ENCODE measurements at places on chromosomes 1 and 21.

- DNase-seq: no peak
These were observed 10.4 kb upstream of the PPT1 start for GRCh38 chr1:40107290-40107959.

- no peak for DNase-seq
These were observed 103.2 kb upstream of the ZNF644 start for GRCh38 chr1:91124989-91125417.

- no peak for DNase-seq
These were observed 63.0 kb downstream of the ROR1 start for GRCh38 chr1:63836830-63837229.

- no peak for DNase-seq
These were observed 72.7 kb upstream of the TINAGL1 start for GRCh38 chr1:31503570-31503969.

GRCh38 chr1:245707941-245708340, 553.2 kb downstream of the KIF26B start:
- no peak for DNase-seq

- DNase-seq: no peak
These were observed 3.6 kb upstream of the ZNF672 start for GRCh38 chr1:248834343-248834940.

DNA sequence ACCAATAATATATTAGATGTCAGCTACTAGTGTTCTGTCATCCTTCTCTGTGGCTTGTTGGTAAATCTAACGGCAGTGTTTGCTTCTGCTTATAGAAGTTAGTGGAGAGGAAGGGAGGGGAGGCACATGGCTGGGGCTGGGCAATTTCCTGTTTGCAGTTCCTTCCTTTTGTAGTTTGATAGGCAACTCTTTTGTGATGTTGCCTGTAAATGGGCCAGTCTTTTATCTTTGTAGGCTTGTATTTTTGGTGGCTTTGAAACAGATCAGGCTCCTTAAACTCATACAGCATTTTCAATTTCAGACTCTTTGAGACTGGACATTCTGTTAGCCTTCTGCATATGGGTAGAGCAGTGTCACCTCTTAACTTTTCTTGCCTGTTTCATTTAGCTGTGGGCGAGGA, 48.1 kb downstream of the CDC14A start:
- DNase-seq: peak; percentile 55

- no peak for DNase-seq
These were observed 301.0 kb downstream of the GRIK1 start for GRCh38 chr21:29638761-29639327.
